GM23338 (cell line): ENCODE measurements at places on chromosomes 4 and X.

- no peak for DNase-seq
These were observed 15.2 kb upstream of the MRFAP1 start for GRCh38 chr4:6625256-6625655.

DNA sequence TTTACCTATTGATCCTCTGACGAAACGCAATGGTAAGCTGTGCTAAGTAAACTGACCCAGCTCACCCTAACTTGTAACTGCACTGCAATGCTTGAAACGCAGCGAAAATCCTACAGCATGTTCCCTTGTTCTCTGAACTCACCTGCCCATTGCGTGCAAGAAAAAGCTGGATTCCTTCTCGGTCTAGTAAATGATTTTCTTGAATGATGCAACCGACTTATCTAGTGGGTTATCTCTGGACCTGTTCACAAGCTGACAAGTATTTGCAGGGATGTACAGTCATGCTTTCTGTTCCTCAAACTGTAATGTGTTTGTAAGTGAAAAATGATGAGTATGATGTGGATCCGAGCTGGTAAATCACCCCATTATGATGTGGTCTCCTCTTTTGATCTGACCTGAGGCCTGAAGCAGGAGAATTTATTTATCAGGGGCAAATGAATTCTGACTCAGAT, 140.1 kb downstream of the BTC start:
- DNase-seq, result no peak

DNA sequence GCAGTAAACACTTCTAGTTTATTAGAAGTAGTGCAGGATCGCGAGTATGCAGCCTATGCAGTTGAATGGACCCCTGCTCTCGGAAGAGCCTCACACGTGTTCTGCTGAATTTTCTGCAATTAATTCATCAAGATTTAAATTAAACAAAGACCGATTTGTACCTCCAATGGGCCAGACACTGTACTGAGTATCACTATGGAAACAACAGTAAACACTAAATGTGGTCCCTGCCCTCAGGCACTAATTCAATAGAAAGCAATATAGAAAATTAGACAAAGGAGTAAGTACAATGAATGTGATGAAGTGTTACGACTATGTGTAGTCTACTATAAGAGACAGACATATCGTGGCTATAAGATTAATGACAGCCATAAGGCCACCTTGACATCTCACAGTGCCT, 740.3 kb upstream of the FRG1 start:
- no peak for DNase-seq

- no peak for DNase-seq
These were observed 94.7 kb upstream of the PUDP start for GRCh38 chrX:7242613-7243012.

- DNase-seq, result no peak
These were observed 16.7 kb downstream of the CLRN2 start for GRCh38 chr4:17531538-17532285.

DNA sequence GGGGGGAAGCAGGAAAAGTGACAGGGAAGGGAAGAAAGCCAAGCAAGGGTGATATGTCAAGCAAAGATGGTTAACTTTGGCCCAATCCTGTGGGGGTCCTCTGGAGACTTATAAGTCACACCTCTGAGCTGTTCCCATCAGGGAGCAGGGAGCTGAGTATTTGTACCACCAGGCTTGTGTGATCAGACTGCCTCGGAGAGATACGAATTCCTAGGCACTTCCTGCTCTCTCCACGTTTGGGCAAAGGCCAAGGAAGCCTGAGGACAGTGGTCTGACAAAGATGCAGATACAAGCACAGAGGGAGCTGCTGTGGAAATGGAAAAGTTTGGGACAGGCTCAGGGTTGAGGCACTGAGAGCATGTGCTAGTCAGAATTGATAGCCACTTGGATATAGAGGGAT, 10.4 kb upstream of the PPP3CA start:
- DNase-seq, result peak; percentile 8
